Astrocyte (in vitro differentiated cells and primary cell): ENCODE measurements at places on chromosomes 4 and X.

GRCh38 chrX:131264665-131265064 is 24.4 kb downstream of the IGSF1 start:
- DNase-seq, result no peak

DNA sequence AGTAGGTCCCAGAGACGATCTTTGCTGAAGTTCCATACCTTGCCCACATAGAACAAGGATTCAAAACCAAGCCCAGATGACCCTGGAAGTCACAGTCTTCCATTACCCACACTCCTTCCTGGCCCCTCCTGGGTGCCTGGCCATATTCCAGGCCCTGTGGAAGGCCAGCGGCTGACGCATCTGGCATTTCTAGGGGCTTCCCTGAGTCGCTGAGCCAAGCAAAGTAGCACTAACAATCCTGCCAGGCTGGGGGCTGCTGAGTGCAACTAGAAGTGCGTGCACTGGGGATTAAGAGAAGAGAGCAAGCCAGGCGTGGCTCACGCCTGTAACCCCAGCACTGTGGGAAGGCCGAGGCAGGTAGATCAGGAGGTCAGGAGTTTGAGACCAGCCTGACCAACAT is 175.2 kb upstream of the CPEB2 start:
- no peak for DNase-seq

DNA sequence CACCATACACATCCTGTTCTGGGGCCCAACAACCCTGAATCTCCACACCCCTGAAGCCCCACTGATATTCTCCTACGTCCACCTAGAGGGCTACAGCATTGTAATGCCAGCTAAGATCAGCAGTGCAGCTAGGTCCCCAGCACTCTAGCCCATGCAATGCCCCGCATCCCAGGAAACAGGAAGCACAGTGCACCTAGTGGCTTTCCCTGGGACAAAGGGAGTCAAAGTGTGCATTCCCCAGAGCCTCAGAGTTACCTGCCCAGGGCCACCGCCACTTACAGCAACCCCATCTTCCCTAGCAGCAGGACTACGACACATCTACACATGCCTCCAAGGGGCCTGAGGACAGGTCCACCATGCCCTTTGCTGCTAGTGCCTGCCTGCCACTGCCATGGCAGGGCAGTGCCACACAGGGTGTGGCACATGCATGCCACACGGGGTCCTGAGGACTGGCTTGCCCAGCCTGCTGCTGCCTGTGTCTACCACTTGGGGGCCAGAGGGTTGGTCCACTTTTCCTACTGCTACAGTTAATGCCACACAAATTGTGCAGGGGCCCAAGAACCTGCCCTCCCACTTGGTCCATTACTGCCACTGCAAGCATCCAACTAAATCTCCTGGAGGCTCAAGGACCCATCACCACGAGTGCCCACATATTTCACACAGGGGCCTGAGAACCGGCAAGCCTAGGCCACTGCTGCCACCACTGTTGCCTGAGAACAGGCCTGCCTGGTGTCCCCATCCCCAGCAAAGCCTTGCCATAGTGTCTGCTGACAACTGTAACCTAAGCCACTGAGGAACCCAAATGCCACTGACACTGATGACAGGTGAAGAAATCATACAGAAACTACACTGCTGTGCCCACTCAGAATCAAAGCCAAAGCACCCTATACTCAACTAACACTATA is 23.7 kb downstream of the TLR6 start:
- DNase-seq, result no peak

DNA sequence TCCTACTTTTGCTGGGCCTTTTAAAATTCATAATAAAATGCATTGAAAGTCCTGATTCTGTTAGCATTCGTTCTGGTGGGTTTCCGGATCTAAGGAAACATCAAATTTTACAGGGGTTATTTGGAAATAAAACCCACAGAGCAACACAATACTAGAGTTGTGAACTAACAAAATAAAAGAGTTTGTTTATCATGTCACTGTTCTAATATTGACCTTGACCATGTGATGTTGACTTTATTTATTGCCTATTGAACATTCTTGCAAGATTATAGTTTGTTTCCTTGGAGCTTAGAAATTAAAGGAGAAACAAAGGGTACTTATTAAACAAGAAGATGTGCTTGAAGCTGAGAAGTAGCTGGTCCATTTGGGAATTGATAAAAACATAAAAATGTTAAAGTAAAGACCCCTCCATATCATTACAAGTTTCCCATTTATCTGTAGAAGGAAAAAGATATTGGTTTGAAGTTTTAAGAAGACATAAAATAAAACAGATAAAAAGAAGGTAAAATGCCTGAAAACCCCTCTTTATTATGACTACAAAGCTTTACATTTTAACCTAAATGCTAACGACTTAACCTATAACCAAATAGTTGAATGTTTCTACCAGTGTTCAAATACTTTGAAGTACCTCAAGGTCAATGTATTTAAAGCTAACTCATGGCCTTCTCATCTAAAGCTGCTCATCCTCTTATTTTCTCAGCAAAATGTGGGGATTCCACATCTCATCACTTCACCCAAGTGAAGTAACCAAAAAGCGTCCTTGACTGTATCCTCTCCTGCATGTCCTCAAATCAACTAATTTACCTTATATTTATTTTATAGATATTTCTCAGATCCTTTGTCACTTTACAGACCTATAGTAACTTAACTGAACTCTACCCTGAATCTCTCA is 179.6 kb downstream of the GASK1B start:
- DNase-seq, result no peak

DNA sequence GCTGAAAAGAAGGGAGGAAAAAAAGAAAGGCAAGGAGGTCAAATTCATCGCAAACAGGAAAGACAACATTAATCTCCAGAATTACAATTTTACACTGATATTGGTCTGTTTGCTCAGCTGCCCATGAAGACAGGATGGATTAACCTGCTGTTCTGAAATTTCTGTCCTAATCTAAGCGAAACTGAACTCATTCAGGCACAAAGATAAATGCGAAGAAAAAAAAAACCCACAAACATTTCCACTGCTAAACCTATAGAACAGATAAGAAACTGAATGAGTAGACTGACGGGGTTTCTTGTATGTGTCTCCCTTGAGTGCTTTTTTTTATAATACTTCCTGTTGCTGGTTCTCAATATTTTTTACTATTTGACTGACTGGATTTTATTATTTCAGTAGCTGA is 251.8 kb upstream of the FTHL17 start:
- DNase-seq, result no peak

GRCh38 chr4:3340700-3341083 is 47.9 kb downstream of the RGS12 start:
- DNase-seq, result no peak
